ENCODE measurements at places on chromosomes 2 and 18.
A peak's percentile ranks its signal among the peaks of the same experiment; 100 is the strongest.

- no peak for DNase-seq
Observed at GRCh38 chr18:36889742-36890141, 60.8 kb downstream of the KIAA1328 start.

GRCh38 chr2:68464651-68465050, 2.4 kb downstream of the FBXO48 start:
- no peak for DNase-seq

DNA sequence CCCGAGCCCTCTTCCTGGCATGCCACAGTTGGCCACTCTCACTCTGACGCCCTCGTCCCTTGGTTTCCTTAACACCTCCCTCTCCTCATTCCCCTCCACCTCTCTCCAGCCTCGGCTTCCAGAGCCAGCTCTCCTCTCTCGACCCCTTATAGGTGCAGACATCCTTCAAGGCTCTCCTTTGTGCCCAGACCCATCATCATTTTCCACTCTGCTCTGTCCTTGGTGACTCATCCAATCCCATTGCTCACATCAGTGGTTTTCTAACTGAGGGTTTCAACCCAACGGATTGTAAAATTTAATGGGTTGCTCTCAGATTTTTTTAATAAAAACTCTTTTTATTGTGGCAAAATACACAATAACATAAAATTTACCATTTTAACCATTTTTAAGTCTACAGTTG, 6.2 kb downstream of the ST8SIA5 start:
- DNase-seq: no peak

GRCh38 chr2:238567996-238568395, 141.3 kb downstream of the ASB1 start:
- no peak for DNase-seq

DNA sequence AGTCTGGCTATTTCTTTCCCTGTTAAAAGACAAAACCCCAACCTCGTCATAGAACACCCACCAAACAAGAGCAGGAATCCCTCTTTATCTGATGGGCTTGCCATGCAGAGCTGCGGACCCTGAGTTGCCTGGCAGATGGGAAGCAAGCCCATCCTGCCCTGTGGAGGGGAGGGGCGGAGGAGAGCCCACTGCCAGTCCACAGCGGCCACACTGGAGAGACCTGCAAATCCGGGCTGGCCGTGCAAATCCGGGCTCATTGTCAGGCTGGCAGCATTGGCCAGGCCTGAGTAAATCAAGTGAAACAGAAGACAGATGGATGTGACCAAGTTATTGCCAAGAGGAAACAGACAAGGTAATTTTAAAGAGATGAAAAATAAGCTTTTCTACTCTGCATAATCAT, 22.0 kb downstream of the MYL12B start:
- DNase-seq: no peak

DNA sequence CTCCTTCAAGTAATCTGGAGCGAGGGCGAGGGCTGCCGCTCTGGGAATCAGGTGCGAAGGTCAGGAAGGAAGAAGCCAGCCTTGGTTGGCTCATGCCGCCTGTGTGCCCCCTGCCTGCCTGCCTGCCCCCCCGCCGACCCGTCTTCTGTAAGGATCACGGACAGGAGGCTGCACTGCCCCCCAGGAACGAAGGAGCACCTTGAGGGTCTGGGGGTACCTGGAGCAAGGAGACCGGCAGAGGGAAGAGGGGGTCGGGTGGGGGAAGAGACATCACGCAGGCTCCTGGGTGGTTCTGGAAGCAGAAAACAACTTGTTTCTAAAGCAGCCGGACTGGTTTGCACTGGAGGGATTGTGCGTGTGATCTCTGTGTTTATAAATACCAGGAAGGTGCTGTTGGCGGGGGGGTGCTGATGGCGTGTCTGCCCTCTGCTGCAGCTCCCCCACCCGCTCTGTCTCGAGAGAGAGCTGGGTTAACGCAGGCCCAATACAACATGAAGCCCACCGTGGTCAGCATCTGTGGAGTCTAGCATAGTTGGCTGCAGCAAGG, 1.7 kb downstream of the FOSL2 start:
- no peak for DNase-seq

DNA sequence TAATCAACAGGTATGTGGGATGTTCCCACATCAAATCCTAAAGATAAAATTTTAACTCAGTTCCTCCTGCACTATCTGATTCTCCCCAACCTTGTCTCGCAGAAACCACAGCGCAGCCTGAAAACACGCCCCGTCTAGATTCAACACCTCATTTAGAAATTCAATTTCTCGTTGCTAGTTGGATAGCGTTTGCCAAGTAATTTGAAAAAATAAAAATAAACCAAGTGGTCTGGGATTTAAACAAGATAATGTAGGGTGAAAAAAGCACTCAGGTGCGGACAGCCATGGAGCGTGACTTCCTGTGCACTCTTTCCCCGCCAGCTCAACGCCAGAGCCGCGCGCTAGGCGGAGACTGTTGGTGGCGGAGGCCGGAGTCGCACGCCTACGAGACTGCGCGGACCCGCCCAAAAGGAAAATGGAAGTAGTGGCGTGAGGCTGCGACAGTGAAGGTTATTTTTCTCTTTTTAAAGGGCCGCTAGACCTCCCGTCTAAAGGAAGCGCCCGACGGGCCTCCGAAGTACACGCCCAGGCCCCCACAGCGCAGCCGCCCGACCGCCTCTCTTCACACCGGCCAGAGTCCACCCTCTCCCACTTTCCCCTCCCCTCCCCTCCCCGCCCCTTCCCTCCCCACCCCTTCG, 615 bp upstream of the CCNT2 start:
- peak; percentile 93 for DNase-seq

- DNase-seq: no peak
Observed at GRCh38 chr2:239222706-239223309, 178.0 kb downstream of the HDAC4 start.

- no peak for DNase-seq
Observed at GRCh38 chr18:65329010-65329409, 421.8 kb upstream of the CDH7 start.

- no peak for DNase-seq
Observed at GRCh38 chr2:182006595-182007341, 21.1 kb downstream of the PPP1R1C start.

GRCh38 chr2:162747021-162747420, 91.5 kb downstream of the KCNH7 start:
- no peak for DNase-seq

GRCh38 chr2:108960006-108960405, 29.0 kb downstream of the EDAR start:
- no peak for DNase-seq

DNA sequence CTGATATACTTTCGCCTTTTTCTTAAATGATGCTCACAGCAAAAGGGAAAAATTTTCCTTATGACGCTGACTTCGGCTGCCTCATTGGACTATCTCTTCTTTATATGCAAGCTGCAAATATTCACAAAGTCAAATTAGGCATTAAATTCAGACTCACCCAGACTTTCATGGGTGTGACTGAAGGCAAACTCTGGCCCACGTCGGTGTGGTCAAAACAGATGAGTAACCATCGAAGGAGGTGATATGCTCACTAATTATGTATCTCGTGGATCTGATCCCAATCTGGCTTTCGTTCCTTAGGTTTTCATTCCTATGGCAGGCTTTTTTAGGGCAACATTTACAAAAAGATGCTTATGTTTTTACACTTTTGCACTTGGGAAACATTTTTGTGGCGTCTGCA, 36.6 kb downstream of the FAM124B start:
- DNase-seq: no peak

All from activated naive CD4-positive, alpha-beta T cell (primary cell).